Sciatic nerve (tissue), 2 donors: ENCODE measurements at places on chromosomes 5 and 9. TPM values are rescaled to one million over a fixed set of nuclear protein-coding genes. Genes with fewer than 3 reads are reported as not detected.

ZDHHC11B gene
- 1.9 TPM for total RNA-seq

SOWAHA gene
- total RNA-seq: 2.5 TPM

QRFP gene
- not detected for total RNA-seq

RLN1 gene
- not detected for total RNA-seq

KLHL9 gene
- 26.3 TPM for total RNA-seq

SH3GL2 gene
- total RNA-seq: 1.1 TPM

CCL28 gene
- 10.4 TPM for total RNA-seq

ECSCR gene
- 32.3 TPM for total RNA-seq

HTR4 gene
- 0.13 TPM for total RNA-seq

PKD2L2 gene
- not detected for total RNA-seq

PCDHGB7 gene
- 18.9 TPM for total RNA-seq

PRRX2 gene
- 13.2 TPM for total RNA-seq

NDUFB6 gene
- total RNA-seq: 41.2 TPM

LECT2 gene
- total RNA-seq: not detected

EGFL7 gene
- total RNA-seq: 242 TPM
